NCI-H1417 (cell line): ENCODE measurements at places on chromosomes 5 and 9.
A peak's percentile ranks its signal among the peaks of the same experiment; 100 is the strongest.

DNA sequence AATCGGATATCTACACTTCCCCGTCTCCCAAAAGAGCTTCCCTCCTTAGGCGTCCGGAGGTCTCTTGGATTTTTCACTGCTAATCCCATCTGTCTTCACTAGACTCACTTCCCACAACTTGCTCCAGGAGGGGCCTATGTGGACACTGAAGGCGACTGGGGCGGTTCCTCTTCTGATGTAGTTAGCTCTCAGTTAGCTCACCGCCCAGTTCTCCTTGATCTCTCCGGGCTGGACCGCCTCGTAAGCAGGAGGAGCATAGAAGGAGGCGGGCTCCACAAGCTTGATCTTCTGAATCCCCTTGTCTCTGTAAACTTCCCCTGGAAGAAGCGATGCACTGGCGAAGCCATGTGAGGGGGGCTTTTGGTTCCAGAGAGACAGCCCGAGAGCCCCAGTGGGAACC is 112.0 kb upstream of the SELENOP start:
- DNase-seq: no peak

DNA sequence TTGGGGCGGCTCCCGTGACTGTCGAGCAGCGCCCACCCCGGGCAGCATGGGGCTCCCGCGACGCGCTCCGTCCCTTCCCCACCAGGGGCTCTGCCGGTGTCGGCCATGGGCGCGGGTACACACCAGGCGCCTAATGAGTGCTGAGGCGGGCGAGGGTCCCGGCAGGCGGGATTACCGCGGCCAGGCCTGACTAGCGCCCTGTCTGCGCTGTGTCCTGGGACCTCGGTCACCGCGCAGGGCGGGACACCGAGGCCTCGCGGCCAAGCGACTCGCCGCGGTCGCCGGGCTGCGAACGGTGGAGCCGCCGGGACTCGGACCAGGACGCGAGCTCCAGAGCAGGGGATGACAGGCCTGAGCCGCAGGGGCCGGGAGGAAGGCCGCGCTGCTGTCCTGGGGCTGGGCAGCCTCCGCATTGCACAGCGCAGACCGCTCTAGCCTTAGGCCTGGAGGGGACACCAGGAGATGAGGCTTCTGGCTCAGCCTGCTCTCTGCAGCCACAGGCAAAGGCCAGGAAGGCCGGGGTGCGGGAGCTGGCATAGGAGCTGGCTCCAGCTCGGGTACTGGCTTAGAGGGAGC is 14.1 kb downstream of the LCN10 start:
- DNase-seq: peak; percentile 62

DNA sequence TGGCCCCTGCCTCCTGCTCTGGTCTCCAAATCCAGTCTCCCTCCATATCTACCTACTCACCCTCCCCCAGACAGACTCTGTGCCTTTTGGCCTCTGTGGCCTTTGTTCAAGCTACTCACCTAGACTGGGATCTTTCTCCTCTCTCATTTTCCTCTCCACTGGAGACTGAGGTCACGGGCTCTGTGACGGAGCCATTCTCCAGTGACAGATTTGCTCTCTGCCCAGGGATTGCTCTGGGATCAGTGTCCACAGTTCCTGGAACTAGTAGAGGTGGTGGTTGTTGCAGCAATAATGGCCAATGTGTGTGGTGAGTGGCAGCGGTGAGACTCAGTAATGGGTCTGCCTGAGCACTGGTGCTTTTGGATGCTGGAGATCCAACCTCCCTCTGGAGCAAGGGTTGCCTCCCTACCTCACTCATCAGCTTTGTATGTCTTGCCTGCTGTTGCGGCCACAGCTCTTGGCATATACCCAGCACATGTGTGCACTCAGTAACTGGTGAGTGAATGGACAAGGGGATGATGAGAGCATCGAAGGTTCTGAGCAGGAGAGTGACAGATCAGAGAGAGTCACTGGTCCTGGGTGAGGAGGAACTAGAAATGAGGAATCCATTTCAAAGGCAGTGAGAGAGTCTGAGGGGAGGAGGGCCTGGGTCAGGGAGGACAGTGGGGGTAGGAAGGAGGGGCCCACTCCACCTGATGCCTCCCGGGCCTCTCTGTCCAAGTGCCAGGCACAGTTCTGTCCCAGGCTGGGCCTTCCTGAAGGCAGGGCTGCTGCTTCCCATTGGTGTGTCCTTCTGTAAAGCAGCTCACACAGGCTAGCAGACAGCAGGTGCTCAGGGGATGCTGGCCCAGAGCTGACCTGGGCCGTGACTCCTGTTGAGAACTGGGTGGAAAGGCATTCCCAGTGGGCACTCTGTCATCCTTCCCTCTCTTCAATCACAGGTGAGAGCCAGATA is 96.5 kb upstream of the PITX1 start:
- DNase-seq: no peak

- DNase-seq: no peak
Observed at GRCh38 chr5:92907938-92908606, 672.9 kb downstream of the NR2F1-AS1 start.

- DNase-seq: no peak
Observed at GRCh38 chr9:95870352-95870751, 5.1 kb upstream of the ERCC6L2 start.

DNA sequence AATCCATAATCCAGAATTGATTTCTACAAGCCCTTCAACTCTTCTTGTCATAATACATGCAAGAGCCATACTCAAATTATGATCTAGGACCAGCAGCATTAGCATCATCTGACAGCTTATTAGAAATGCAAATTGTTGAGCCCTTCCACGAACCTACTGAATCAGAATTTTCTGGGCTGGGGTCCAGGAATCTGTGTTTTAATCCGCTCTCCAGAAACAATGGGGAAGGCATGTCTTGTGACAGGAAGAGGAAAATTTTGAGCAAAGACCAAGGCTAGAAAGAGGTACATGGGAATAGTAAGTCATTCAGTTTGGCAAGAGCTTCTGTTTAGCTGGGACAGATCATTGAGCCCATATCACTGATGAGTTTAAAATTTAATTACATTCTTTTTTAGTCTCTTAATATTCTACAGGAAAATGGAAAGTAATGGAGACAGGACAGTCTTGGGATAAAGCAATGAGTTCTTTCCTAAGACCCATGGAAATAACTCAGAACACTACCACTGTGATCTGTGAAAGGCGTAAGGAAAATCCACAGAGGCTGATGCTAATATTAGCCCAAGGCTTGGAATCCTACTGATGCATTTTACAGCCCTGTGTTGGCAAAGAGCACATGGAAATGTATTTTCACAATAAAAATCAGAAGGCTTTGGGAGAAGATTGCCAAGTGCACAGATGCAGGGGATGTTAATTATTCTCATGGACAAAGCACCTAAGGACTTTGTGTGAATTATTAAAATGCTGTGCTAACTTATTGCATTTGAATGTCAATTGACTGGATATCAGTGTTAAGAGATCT is 73.7 kb upstream of the STK32A start:
- no peak for DNase-seq

GRCh38 chr9:7205806-7206205 is 448.0 kb downstream of the KDM4C start:
- no peak for DNase-seq
